Esophagus squamous epithelium (tissue), 5 donors: ENCODE measurements at places on chromosomes 16 and 17.

DNA sequence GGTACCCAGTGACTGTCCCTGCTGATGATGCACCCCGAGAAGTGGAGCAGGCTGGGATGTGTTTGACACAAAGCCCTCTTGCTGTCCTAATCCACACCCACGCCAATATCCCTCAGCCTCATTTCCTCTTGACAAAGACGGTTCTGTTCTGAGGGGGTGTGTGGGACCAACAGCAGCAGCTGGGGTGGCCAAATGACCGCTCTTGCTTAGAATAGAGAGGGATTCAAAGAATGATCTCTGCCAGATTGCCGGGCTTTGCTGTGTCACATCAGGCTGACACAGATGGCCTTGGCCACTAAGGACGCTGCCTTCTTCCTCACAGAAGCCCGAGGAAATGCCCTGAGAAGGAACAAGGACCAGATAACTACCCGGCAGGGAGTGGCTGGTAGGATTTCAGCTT is 250.7 kb downstream of the NTN1 start:
- DNase-seq = no peak

DNA sequence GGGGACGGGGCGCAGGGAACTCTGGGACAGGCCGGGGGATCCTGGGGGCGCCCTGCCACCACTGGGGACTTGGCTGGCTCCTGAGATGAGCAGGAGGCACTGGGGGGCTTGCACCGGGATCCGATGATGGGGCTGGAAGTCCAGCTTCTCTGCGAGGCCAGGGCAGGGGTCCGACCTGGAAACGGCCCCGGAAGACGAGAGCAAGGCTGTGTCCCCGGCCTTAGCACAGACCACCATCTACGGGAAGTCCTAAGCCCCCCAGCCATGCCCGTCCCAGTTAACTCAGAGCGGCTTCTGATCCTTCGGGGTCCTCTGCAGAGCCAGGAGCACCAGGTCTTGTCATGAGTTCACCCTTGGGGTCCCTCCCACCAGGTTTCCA is 573 bp downstream of the CDT1 start:
- no peak for DNase-seq

GRCh38 chr17:17834974-17835373 is 1.8 kb downstream of the SREBF1 start:
- DNase-seq = no peak

DNA sequence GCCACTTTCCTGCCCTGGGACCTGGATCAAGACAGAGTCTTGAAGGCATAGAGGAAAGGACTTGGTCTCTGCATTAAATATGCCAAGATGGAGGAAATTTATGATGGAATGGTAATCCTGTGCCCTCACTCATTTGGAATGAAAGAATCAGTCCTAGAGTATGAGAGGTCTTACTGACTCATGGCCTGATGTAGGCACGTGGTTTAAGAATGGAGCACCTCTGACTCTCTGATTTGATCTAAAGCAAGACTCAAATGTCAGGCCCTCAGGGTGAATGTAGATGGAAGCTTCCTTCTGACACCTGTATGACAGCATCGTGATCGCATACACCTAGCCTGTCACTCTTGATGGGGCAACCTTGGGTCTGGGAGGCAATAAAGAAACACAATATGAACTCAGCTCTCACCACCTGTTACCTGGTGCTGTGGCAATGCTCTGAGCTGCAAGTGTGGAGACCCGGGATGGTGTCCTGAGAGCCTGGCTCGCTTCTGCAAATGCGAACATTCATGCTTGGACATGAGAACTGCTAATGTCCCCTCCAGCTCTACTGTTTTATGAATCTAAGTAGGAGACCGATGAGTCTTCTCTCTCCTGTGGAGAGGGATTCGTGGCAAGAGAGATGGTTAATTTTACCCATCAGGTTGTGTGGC is 229.9 kb downstream of the ABCC12 start:
- no peak for DNase-seq
